ENCODE measurements at places on chromosomes 4 and X.

DNA sequence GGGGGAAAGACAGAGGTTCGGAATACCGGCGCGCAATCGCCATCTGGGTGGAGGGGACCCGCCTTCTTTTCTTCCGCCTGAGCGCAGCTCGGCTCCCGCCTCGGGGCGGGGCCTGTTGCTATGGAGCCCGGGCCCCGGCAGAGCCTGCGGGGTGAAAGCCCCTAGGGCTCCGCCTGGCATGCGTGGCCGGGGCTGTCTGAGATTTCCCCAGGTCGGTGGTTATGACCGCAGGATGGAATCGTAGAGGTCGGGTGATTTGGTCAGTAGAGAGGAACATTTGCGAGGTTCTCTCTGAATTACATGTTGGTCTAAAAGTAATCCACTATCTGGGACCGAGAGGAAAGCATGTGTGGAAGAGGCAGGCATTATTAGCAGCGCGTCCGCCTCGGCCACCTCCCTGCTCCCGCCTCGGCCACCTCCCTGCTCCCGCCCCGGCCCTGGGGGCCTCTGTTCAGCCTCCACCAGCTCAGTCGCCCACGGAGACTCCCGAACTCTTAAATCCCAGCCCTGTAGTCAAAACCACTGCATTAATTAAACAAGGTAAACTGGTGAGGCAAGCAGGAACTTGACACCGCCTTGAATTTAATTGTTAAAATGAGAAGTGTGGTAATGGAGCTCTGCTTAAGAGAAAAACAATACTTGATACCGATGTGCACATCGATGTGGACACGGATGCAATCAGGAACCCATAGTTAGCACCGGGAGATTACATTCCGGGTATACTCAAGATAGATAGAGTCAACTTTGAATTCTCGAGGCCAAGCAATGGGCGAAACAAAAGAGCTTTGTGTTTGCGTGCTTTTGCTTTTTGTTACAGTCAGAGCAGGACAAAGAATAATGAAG, 45.2 kb downstream of the TRIM2 start:
- DNase-seq: peak; percentile 95

DNA sequence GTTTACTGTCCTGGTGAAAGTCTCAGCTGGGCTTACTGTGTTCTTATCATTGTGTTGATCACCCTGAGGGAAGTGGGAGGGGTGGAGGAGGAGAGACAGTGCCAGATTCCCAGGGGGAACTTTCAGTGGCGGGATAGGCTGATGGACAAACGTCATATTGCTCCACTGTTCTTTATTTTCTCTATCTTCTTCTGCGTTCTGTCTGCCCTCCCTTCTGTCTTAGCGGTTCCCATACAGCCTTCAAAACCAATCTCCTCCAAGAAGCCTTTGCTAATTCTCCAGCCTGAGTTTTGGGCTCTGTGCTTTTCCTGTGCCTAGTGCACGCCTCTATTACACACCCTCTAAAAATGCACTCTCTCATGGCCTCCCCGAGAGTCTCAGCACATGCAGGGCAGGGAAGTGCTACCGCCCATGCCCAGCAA, 448.7 kb upstream of the FAT1 start:
- peak; percentile 81 for DNase-seq

DNA sequence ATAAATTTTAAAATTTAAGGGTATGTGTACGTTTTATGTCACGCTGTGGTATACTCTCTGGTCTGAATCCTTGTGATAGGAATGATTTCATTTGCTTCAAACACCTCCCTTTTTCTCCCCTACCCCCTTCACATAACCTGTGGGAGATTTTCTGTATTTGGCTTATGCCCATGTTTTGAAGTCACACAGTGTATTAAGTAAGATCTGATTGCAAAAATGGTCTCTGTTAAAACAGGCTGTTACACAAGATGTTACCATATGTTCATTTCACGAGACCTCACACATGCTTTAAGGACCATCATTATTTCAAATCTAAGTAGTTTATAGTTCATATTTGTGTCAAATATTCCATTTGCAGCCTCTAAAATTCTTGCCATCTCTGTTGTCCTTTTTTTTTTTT, 63.5 kb downstream of the TMEM131L start:
- no peak for DNase-seq

DNA sequence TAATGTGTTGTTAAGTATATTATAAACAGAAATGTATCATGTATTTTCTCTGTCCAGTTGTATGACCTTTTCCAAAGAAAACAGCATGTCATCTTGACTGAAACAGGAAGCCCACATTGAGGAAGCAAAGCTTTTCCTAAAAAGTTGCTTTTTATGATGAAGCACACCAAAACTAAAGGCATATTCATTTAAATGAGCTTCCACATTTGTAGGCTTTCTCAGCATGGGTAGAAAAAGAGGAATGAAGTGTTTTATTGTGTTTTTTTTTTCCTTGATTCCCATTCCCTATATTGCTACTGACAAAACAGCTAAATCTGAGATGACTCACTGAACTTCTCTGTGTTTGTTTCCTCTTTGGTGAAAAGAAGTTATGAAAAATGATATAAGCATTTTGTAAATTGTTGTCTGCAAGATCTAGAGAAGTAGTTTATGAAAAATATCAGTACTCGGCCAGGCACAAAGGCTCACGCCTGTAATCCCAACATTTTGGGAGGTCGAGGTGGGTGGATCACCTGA, 32.5 kb upstream of the FRAS1 start:
- no peak for DNase-seq

GRCh38 chr4:109472343-109472761, 38.7 kb downstream of the SEC24B start:
- peak; percentile 35 for DNase-seq

DNA sequence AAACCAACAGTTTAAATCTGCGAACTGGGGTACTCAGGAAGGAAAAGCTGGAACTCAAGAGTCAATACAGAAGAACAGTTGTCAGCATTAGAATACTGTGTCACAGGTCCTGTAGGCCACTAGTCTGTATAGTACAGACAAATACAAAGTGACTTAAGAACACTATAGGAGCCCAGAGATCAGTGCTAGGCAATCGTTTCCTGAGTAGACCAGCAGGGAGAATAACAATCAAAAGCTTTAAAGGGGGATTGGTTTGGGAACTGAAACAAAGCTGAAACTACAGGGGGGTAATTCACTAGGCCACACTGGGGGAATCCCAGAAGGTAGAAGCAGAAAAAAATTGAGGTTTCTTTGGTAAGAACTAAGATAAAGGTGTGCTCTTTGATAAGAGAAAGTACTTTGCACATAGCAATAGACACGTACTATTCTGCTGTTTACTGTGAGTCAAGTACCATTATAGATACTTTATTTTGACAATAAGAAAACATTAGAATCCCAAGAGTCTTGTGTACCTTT, 339.7 kb downstream of the PCDH19 start:
- DNase-seq: no peak

GRCh38 chrX:27186671-27187070, 276.5 kb downstream of the PPP4R3C start:
- DNase-seq: peak; percentile 8

DNA sequence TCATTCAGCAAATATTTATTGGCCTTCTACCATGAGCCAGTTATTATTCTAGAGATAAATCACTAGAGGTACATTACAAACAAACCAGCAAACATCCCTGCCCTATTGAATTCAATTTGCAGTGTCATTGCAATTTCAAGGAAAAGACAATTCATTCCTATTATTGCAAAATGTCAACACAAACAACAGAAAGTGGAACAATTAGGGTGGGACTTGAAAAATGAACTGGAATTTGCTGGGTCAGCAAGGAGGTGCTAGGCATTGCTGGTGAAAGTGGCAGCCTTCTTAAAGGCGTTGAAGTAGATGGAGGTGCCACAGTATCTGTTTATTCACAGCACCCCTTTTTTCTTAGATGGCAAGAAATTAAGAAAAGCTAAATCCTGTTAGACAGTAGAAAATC, 224.0 kb upstream of the BMP3 start:
- DNase-seq: no peak

GRCh38 chr4:122403861-122404260, 25.1 kb downstream of the ADAD1 start:
- no peak for DNase-seq

DNA sequence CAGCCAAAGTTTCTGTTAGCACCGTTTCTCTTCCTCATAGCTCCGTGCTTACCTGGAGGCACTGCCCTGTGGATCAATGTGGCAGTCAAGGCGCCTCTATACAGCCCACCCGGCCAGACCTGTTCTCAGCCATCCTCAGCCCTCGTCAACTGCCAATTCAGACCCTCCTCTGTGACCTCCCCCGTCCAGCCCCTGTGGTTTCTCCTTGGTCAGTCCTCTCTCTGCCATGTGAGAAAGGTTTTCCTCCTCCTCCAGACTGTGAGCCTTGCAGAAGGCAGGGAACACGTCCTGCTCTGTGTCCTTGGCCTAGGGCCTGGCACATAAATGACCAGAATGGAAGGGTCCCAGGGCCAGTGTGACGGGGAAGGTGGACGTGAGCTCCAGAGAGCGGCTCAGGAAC, 174.6 kb upstream of the PSAPL1 start:
- no peak for DNase-seq

- DNase-seq: no peak
Measured at GRCh38 chrX:1144293-1144692, 68.2 kb downstream of the CRLF2 start.

GRCh38 chr4:108556588-108557200, 63.7 kb upstream of the RPL34 start:
- no peak for DNase-seq

- DNase-seq: no peak
Measured at GRCh38 chr4:83657336-83657735, 121.4 kb downstream of the GPAT3 start.

DNA sequence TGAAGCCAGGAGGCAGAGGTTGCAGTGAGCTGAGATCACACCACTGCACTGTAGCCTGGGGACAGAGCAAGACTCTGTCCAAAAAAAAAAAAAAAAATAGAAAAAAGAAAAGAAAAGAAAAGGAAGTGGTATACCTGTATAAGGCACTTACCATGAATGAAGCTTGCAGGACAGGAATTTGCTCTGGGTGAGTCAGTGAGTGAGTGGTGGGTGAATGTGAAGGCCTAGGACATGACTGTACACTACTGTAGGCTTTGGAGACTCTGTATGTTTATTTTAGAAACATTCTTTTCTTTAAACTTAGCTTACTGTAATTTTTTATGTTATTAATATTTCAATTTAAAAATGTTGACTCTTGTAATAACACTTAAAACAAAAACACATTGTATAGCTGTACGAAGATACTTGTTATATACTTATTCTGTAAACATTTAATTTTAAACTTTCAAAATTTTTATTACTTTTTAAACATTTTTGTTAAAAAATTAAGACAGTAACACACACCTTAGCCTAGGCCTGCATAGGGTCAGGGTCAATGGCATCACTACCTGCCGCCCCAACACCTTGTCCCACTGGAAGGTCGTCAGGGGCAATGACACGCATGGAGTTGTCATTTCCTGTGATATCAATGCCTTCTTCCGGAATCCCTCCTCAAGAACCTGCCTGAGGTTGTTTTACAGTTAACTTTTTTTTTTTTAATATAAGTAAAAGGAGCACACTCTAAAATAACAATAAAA, 78.7 kb downstream of the CLNK start:
- no peak for DNase-seq

DNA sequence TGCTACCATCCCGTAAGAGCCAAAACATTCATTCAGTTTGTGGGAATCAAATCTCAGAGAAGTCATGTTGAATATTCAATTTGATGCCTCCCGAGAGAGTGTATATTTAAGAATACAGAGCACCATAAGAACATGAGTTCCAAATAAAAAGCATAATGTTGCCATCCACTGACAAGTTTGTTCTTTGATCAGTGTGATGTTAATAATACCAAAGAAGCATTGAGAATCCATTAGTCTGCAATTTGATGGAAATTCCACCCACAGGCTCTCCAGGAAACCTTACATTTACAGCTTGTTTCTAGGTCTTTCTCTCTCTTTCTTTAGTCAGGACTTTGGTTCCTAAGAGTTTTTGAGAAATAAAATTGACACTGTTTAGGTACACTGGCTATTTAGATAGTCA, 200.6 kb upstream of the SFRP2 start:
- DNase-seq: no peak

DNA sequence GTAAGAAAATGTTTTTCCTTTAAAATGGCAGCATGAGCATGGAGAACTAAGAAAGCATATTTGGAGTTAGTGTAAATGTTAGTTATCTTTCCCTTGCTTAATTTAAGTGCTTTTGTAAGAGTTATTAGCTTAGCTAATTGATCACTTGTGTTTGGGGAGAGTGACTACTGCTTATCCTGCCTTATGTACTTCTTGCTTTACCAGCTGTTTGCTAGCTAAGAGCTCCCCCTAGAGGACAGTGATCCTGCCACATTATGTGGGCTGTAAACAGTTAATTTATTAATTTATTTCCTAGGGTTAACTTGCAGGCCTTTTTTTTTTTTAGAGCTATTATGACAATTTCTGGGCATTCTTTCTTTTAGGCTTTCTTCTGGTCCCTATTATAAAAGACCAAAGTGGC, 435.8 kb downstream of the MAGEB5 start:
- no peak for DNase-seq

DNA sequence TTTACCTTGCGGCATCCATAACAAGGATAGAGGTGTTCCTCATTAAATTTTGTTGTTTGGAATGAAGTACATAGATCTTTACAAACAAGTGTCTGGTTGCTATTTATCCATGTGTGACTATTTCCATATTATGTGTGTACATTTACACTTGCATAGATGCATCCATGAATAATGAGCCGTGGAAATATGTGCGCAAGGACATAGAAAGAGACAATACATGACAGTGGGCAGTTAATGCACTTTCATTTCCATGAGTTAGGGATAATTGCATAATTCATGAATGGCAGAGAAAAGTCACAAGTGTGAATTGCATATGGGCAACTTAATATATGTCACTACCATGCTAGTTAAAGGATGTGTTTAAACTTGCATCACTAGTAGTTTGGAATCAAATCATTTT, 338.2 kb upstream of the PITX2 start:
- DNase-seq: no peak

- peak; percentile 44 for DNase-seq
Measured at GRCh38 chr4:121789960-121790829, 10.9 kb upstream of the EXOSC9 start.

- DNase-seq: peak; percentile 9
Measured at GRCh38 chrX:23935106-23935505, 27.3 kb downstream of the CXorf58 start.

GRCh38 chrX:147602176-147602696, 309.5 kb upstream of the FMR1 start:
- no peak for DNase-seq

All from AG08395 (cell line).